ENCODE measurements at places on chromosomes 6 and 20.

GRCh38 chr6:38497546-38497945 is 142.2 kb downstream of the BTBD9 start:
- no peak for DNase-seq

DNA sequence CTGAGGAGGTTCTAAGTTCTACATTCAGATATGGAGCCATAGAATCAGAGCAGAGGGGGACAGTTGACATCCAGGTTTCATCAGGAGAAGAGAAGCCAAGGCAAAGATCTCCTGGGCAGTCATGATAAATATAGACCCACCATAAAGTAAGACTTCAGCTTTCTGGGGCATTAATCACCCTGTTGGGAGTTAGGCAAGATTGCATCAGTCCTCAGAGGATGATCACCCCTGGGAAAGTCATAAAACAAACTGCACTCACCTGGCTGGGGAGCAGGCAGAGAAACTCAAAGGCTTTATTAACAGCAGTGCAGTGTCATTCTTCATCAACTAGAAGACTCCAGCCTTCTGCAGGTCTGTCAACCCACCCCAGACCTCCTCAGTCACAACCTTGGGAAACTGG is 301.3 kb upstream of the JARID2 start:
- DNase-seq, result no peak

DNA sequence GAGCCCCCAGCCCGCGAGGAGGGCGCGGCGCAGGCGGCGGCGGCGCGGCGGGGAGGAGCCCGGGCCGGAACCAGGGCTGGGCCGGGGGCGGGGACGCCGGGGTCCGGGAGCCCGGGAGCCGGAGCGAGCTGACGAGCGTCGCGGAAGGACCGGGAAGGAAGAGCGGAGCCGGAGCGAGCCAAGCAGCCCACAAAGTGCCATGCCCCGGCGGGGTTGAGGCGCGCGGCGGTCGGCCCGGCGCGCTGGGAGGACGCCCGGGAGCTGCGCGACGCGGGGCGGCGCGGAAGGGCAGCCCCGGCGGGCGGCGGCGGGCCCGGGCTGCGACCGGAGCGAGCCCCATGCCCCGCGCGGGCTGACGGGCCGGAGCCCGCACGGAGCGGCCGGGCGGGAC is 289 bp downstream of the FOXP4 start:
- no peak for DNase-seq

DNA sequence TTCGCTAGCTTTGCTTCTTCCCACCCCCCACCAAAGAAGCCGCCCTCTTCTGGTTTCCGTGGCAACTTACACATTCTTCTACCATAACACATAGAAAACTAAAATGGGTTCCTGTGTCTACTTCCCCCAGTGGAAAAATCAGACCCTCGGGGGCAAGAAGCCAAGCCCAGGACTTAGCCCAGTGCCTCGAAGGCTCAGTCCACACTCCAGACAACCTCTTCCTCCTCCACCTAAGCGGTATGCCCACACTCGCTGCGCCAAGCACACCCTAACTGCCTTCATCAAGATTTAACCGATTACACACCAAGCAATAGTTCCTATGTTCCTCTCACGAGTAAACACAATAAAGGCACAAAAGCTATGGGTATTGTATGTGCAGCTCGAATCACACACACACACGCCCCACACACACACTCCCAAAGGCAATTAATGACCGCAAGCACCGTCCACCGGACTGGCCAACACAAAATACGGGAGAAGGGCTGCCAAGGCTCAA is 537 bp downstream of the PPIL4 start:
- DNase-seq, result no peak

DNA sequence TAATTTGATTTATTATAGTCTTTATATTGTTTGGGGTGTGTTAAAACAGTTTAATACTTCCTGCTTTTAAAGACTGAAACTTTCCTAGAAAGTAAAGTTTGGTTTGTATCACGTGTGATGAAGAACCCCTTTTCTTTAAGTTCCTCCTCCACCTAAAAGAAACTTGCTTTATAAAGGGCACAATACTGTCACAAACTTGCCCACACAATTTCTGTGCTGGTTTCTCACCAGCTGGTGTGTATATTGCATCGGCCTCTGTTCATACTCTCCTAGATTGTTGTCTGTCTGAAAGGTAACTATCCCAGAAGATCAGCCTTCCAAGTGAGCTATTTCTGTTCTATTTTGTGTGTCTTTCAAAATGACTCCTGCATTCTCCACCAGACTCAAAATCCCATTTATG is 46.9 kb downstream of the ANKRD6 start:
- DNase-seq, result no peak

DNA sequence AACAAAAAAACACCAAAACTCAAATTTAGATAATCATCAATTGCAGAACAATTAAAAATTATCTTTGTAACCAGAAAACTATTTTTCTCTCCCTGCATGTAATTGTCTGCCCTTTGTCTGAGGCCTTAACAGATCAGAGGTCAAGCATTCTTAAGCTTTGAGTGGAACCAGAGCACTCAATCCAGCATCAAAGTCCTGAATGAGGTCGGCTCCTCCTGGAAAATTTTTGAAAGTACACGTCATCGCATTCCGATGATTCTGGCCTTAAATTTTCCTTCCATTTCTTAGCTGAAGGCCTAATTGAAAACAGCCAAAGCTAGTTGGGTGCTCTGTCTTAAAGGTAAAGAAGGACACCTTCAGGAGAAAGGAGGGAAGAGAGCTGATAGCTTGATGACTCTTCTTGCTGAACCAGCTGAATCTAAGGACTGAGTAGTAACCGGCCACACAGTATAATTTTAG is 510.2 kb upstream of the SULF2 start:
- peak; percentile 90 for DNase-seq

GRCh38 chr6:15337582-15337981 is 91.7 kb downstream of the JARID2 start:
- no peak for DNase-seq

GRCh38 chr6:86936834-86937218 is 502 bp upstream of the HTR1E start:
- no peak for DNase-seq

DNA sequence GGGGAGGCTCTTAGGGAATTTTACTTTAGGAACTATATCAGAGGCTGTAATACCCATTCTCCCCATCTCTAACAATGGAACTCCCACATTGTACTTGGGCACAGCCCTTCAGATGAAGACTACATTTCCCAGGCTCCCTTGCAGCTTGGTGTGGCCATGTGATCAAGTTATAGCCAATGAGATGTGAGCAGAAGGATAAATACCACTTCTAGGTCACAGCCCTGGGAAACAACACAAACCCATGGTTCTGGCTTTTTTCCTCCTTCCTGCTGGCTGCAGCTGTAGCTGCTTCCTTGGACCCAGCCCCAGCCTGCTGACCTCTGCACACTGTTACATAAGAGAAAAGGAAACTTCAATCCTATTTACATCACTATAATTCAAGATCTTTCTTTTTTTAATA is 445.9 kb upstream of the JARID2 start:
- no peak for DNase-seq

DNA sequence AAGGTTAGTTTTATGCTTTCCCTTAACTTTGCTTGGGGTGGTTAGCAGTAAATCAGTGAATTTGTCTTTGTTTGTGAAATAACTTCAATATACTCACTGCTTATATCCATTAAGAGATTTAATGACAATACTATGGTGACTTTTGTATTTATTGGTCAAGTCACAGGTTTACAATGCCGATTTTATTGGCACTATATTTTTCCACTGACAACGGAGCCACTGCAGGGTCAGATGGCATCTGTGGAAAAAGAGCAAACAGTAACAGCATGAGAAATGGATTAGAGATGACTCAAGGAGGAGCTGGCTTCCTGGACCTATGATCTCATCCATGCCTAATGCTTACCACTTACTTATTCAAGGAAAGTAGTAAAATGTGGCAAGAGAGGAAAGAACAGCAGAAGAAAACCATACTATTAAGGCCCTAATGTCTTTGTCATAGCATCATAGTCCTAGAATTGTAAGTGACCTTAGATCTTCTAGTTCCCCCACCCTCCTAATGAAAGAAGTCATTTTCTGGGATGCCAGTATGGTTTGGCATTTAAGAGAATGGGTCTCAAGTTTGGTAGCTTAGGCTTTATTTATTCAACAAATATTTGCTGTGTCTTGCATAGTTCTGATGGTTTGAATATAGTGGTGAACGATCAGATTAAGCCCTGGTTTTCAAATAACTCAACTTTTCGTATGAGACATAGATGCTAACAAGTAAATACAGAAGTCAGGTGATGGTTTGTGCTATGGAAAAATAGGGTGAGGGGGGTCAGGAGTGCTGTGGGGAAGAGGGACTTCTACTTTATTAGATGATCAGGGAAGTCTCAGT is 18.5 kb downstream of the RNF144B start:
- peak; percentile 79 for DNase-seq

DNA sequence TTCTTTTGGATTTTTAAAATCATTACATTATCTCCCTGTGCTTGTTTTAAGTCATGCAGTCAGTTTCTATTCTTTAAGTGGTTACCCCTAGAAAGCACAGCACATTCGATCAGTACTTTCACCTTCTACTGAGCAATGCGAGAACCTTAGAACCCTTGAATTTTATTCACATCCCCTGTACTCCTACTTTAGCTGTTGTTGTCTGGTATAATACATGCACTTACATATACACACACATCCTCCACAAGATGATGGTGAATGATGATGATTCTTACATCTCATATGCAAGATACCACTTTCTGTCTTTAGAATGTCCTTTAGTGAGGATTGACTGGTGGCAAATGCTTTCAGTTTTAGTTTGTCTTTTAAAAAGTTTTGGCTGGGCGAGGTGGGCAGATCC is 5.7 kb downstream of the CDC40 start:
- no peak for DNase-seq

GRCh38 chr6:132687306-132687705 is 26.5 kb downstream of the VNN1 start:
- DNase-seq, result no peak

DNA sequence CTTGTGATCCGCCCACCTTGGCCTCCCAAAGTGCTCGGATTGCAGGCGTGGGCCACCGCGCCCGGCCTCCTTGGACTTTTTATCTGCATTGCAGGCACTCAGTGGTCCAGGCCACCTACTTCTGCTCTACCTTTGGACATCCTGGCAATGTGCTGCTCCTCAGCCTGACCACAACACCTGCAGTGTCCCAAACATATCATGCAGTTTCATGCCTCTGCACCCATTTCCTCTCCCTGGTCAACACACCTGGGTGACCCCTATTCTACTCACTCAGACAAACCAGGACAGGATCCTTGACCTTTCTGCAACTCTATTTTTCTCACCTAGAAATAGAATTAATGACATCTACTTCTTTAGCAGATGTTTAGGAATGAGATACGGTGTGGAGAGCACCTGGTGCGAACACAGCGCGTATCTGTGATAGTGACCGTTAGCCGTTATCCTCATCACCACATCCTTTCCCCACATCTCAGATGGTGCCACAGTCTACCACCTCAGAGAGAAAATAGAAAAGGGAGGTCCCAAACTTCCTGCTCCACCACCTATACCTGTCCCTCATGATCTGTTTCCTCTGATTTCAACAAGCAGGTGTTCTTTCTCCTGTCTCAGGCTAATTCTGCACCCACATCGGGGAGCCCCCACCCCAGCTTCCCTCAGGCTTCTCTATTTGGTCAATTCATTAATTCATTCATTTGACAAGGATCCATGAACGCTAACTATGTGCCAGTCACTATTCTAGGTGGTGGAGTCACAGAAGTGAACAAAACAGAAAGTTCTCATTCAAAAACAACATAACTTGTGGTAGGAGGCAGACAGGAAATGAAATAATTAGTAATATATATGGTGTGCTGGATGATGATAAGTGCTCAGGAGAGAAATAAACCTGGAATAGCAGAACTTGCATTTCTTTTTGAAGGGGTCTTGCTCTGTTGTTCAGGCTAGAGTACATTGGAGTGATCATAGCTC is 4.3 kb upstream of the BTN3A2 start:
- DNase-seq, result no peak

- DNase-seq, result no peak
These were observed 608.1 kb downstream of the PKHD1 start for GRCh38 chr6:51479296-51479695.

GRCh38 chr20:17012546-17013226 is 214.2 kb upstream of the PCSK2 start:
- DNase-seq, result no peak

- no peak for DNase-seq
These were observed 517.0 kb upstream of the CITED2 start for GRCh38 chr6:139891471-139891870.

DNA sequence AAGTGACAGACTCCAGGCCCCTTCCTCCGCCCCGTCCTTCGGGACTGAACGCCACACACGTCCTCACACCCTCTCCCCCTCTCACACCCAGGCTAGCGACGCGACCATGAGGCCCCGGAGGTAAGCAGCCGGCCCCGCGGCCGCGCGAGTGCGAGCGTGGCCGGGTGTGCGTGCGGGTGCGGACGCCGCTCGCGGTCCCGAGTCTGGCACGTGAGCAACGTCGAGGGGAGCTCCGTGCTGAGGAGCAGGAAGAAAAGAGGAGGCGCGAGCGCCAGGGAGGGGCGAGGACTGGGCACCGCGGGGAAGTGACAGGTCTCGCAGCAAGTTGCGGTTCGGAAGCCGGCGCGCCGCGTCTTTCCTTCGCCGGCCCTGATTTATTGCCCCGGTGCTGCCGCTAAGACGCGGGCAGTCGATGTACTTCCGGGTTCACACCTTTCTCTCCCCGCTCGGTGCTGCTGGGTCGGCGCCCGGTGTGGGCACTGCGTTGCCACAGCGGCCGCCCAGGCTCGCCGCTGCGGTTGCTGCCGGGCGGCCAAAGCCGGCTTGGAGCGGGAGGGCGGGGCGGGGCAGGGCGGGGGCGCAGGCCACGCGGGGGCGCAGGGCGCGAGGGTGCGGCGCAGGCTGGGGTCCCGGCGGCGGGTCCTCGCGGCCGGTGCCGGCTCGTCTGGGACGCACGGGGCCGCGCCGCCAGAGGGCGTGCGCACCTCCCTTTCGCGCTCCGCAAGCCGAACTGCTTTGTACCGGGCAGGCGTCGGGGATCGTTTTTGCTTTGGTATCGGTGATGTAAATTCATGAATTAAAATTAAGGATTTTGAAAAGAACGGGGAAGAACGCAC is 15.8 kb upstream of the LIN28B start:
- no peak for DNase-seq

- no peak for DNase-seq
These were observed 99.5 kb downstream of the LAMP5 start for GRCh38 chr20:9613871-9614270.

GRCh38 chr6:156175971-156176421 is 601.2 kb upstream of the ARID1B start:
- no peak for DNase-seq

GRCh38 chr6:1930356-1930755 is 315.0 kb downstream of the GMDS start:
- no peak for DNase-seq

DNA sequence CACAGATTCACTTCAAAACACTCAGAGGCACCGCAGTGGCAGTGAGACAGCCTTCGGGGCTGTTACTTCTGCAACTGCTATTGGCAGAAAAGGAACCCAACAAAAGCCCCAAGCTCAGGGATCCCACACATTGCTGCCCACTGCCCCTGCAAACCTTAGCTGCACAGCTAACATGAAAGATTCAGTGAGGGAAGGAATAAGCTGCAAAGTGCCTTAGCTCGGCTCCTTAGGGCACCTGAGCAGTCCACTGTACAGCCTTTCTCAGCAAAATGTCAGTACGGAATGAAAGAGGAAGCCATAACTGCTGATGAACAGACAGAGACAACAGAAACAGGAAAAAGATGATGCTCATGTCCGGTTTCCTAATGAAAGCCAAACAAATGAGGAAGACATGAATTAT is 179.7 kb upstream of the SHLD1 start:
- DNase-seq, result no peak

Data from retinal pigment epithelial cell (primary cell).